ENCODE measurements at places on chromosomes 2 and 18.
A peak's percentile ranks its signal among the peaks of the same experiment; 100 is the strongest.

DNA sequence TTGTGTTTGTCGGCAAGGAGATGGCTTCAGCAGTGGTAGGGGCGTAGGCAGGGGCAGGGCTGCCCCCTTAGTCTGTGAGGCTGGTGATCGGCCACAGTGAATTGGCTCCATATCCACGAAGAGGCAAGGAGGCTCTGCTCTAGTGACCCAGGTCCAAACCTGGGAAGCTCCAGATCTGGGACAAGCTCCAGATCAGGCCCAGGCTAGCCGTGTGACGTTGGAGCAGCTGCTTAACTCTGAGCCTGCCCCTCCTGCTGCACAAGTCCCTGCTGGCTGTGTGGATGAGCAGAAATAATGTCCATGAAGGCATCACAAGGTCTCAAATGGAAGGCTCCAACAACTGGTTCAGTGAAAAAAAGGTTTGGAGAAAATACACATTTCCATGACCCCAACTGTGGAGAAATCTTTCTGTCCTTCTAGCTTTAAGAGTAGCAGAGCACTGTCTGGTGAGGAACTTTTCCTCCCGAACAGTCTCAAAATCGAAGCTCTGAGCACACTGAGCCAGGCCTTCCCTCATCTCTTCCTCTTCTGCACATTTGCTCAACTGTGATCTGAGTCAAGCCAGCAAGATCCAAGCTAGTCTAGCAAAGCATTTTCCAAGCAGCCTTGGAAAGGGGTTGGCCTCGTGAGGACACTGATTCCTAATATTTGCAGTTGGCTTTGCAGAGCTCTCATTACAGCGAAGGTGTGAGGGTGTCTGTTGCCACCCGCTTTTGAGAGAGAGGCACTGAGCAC, 67.0 kb upstream of the TCF7L1 start:
- DNase-seq = no peak

DNA sequence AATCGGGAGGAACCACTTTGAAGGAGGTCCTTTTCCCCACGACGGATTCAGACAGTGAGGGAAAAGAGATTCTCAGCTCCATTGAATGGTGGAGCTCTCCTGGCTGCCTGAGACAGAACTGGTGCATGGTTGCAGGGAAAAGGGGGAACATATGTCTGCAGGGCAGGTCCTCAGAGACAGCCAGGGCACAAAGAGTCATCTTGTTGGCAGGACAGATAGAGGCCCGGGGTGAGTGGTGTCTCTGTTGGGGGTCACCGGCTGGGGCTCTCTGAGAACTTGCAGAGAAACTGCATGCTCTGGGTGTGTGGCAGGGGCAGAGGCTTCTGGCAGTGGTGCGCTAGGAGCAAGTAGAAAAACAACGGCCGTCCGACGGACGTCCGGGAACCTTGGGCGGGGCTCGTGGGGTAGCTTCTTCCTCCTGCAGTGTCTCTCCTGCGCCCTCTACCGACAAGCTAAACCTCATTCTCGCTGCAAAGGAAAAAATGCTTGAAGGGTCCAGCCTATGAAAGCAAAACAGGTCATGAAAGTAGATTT, 94.3 kb downstream of the CDCA7 start:
- no peak for DNase-seq

- no peak for DNase-seq
Observed at GRCh38 chr2:151844211-151844896, 16.1 kb upstream of the ARL5A start.

- DNase-seq = no peak
Observed at GRCh38 chr2:146413086-146413610, 1431.7 kb upstream of the ACVR2A start.

DNA sequence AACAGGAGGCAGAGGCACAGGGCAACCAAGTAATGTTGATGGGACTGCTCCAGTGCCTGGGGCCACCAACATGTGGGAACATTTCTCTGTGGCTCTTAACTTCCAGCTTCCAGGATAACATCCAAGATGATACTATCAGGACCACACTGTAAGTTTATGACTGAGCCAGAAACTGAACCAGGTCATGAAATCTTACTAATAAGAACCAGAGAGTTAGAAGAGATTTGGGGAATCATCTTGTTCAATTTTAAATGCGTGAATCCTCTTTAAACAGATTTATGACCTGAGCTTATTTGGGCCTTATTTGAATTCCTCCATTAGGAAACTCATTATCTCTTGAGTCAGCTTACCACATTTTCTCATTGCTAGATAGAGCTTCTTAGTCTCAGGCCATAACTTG, 45.0 kb downstream of the MAP2 start:
- no peak for DNase-seq

DNA sequence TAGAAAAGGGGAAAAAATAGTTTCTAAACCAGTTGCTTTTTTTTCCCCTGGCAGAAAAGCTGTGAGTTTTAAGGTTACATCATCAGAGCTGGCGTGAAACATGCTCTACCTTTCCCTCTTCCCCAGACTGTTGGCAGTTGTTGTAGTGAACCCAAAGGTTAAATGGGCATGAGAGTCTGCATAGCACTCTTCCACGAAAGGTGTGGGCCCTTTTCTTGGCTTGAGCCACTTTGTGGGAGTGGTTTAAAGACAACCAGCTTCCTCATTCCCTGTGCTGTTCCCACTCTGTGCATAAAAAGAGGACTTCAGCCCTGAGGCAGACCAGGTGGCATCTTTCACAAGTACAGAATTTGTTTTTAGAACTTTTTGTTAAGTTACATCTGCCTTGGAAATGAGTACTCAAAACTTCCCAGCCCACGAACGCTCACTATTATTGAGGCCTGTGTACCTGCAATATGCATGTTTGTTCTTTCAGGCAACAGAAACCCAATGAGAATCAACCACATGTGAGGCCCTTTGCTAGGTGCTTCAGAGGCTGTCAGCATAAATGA, 243.8 kb downstream of the BABAM2 start:
- no peak for DNase-seq

DNA sequence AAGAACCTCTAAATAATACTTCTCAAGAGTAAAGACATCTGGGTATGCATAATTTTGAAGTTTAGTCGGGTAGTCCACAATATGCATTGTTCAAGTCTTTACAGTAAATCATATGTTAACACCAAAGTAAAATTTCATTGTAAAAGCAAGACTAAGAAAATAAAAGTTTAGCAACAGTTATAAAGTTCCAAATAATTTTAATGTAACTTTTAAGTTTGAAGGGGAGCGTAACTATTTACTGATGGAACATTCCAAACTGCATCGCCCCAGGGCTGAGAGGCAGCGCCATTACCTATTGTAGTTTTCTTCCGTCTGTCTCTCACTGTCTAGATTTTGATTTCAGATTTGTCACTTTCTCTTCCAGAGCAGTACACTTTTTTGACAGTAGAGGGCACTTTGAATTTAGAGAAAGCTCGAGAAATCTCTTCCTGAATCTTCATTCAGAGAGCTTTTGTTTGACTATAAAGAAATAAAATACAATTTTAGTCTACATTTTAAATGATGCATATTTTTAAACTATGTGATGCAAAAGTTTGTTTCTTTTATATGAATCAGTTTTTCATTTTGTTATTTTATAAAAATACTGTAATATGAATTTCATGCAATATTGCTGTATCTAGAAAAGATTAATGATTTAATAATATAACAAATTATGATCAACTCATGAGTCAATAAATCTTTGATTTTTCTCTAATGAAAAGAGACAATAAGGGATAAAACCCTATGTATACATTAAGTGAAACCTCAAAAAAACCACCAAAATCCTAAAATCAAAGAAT, 389.8 kb downstream of the FIGN start:
- DNase-seq = peak; percentile 73

DNA sequence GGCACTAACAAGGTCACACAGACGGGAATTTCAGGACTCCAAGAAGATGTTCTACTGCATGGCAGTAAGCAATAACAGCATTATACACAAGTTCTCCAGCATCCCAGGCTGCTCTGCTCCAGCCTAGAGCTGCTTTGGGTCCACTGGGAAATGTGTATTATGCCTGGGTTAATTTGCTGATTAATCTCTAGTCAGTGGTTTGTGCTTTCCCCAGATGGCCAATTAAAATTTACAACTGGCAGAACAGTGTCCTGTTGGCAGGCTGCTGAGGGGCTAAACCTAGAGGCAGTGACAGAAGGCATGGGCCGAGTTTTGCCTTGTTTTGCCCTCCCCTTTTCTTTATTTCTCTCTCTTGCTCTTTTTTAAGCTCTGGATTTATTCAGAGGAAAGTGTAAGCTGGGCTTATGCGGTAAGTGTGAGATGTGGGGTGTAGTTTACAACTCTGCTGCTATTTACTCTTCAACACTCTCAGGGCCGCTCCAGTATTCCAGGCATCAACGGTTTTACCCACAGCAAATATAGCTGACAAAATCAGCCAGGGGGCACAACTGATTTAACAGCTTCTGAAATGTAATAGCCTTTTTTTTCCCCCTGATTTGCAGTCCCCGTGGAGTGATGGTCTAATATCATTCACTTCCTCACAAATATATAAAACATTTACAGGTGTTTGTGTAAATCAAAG, 348.0 kb downstream of the GPD2 start:
- peak; percentile 54 for DNase-seq

- no peak for DNase-seq
Observed at GRCh38 chr18:75003764-75004690, 204.9 kb downstream of the PTGR3 start.

GRCh38 chr18:76349067-76349715, 145.9 kb downstream of the ZNF516 start:
- peak; percentile 31 for DNase-seq

GRCh38 chr18:54939361-54939917, 19.8 kb downstream of the CCDC68 start:
- no peak for DNase-seq

DNA sequence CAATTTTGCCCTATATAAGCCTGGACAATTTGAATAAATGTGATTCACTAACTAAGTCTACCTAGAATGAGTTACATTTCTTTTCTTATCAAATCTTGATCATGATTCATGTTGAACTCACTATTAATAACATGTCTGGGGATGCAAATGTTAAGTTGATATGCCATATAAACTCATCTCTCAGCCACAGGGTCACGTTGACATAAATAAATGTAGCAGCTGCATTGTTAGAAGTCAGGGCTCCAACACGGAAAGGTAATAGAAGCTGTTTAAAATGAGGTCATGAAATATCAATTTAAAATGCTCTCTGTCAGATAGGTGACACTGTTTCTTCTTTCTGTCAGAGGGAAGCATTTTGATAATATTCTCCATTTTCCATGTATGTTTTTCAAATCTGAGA, 521.9 kb downstream of the CCDC85A start:
- DNase-seq = no peak

DNA sequence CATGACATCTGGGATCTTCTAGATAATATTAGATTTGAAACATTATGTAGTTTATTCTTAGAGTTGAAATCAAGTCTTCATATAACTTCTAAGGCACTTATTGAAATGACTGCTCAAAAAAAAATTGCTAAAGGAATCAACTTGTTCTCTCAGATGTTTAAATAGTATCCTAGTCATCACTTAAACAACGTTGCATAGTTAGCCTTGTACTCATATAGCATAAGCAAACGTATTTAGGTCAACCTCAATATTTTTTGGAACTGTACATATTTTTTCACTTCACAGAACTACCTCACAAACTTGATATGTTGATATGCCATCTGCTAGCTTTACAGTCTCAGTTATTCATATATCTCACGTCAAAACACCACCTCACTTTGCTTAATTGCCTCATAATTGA, 47.1 kb upstream of the CREB1 start:
- no peak for DNase-seq

DNA sequence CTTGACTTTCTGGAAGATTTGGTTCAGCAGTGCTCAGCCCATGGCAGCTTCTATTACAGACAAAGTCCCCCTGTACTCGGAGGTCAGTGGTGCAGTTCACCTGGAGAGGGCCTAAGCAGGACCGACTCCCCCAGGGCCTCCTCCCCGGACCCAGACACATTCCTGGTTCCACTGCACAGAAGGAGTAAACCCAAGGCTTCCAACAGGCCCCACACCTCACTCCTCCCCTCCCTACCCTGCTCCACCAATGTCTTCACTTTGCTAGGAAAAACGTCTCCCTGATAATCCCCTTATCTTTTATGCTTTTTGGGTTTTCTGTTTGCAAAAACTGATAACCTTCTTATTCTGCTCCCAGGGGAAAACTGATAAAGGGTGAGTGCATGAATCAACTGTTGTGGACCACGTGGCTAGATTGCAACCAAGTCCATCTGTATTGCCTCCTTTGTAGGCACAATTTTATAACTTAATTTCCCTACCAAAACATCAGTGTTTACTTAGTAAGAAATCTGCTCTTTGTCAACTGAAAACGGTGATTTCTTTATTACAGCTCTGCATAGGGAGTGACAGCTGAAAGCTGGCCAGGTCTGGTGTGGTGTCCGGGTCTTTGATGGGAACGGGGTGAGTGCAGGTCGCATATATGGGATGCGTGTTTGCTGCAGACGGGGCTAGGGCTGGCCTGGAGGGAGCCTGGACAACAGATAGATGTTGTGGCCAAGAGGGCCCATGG, 202.5 kb downstream of the GLI2 start:
- no peak for DNase-seq

GRCh38 chr2:147223553-147224060, 621.2 kb upstream of the ACVR2A start:
- peak; percentile 81 for DNase-seq

GRCh38 chr18:80086281-80086680, 22.8 kb upstream of the ADNP2 start:
- DNase-seq = no peak

Measured in NCI-H2081 treated with DMSO at 0.1 percent for 48 hours (cell line).